ENCODE measurements at places on chromosomes 5 and 9. TPM values are rescaled to one million over a fixed set of nuclear protein-coding genes. Genes with fewer than 3 reads are reported as not detected.

GRCh38 chr9:137300567-137301080 lies 1.4 kb downstream of the NRARP start:
- DNase-seq: peak; percentile 90
- peaks cover 63% of the 10 kb centered on the region for H3K4me1 ChIP-seq
- H3K27me3 ChIP-seq: peaks cover 50% of the 10 kb centered on the region

DNAH5 gene
- 0.62 TPM for total RNA-seq

COL27A1 gene
- 16.2 TPM for total RNA-seq

GRCh38 chr5:74112372-74113195 lies 486.6 kb downstream of the ARHGEF28 start:
- H3K4me1 ChIP-seq: no peaks in the 10 kb centered on the region
- no peaks in the 10 kb centered on the region for H3K27me3 ChIP-seq
- no peak overlapping the region for H3K27ac ChIP-seq
- H3K36me3 ChIP-seq: no peaks in the 10 kb centered on the region

DNA sequence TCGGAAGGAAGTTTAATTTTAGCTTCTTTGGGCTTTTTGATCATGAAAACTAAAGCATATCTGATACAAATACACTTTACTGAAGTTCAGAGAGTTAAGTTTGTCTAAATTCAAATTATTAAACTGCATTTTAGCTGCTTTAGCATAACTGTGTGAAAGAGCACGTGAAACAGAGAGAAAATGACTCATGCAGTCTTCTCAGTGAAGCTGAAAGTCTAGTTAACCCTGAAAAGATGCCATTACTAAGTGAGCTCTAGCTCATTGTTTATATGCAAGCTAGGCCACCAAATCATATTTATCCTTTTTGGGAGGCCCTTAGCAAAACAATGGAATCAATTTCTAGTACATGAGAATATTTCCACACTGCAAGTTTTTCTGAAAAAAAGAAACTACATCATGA lies 27.6 kb downstream of the TPD52L3 start:
- H3K27me3 ChIP-seq: no peaks in the 10 kb centered on the region
- no peak for DNase-seq

- no peak overlapping the region for H3K27ac ChIP-seq
- DNase-seq: no peak
- no peak overlapping the region for H3K4me3 ChIP-seq
- peaks cover 51% of the 10 kb centered on the region for H3K27me3 ChIP-seq
- no peaks in the 10 kb centered on the region for H3K36me3 ChIP-seq
Observed at GRCh38 chr9:137873858-137874362, 3.7 kb upstream of the CACNA1B start.

GRCh38 chr5:138064526-138064925 lies 19.3 kb upstream of the WNT8A start:
- DNase-seq: no peak
- no peak overlapping the region for H3K27ac ChIP-seq
- no peaks in the 10 kb centered on the region for H3K4me1 ChIP-seq
- H3K4me3 ChIP-seq: no peak overlapping the region

- no peak for DNase-seq
- H3K27ac ChIP-seq: no peak overlapping the region
- H3K4me1 ChIP-seq: peaks cover 8% of the 10 kb centered on the region
- H3K4me3 ChIP-seq: no peak overlapping the region
- no peaks in the 10 kb centered on the region for H3K36me3 ChIP-seq
Observed at GRCh38 chr5:174295702-174296436, 250.4 kb downstream of the NSG2 start.

DNA sequence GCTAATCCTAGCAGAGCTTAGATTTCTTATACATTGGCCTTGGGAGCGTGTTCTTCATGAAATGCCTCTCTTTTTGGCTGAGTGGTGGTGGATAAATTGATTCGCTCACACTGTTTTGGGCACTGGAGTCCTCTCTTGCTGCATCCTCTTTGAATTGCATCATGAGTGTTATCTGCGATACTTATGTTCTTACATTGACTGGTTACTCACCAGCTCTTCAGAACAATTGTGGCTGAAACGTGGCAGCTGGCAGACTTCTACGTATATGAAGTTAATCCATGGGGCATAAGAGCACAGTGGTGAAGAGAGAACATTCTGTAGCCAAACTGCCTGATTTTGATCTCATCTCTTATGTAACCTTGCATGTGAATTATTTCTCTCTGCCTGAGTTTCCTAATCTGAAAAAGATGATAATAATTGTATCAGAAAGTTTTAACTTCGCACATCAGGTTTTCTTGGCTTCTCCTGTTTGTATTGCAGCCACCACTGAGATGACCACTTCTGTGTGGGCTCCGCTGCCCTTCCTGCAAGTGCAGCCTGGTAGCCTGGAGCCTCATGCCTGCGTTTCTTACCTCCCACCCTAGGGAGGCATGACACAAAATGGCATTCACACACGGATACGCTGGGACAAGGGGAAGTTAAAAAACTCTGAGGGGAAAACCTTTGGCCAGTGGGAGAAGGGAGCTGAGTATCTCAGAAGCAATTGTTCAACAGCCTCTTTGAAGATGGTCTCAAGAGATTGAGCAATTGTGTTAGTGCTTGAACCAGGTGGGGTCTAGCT lies 295.2 kb downstream of the ARHGAP26 start:
- DNase-seq: no peak
- H3K27me3 ChIP-seq: no peaks in the 10 kb centered on the region
- H3K4me3 ChIP-seq: no peak overlapping the region
- no peak overlapping the region for H3K27ac ChIP-seq
- H3K4me1 ChIP-seq: no peaks in the 10 kb centered on the region
- no peaks in the 10 kb centered on the region for H3K36me3 ChIP-seq

DNA sequence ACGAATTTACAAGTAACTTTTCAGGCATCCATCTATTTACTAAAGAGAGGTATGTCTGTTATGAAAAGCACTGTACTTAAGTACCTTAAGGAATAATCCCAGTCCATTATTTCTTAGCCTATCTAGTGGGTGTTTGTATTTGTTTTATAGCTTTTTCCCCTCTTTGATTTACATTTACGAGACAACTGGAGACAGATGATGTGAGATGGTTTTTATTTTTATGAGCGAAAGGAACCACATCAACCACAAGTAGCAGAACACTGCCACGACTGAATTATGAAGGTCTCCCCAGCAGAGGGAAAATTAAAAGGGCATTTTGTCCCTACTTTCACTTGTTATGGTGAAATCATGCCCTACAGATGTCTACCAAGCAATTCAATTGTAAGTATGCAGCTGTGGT lies 357.8 kb downstream of the NFIB start:
- H3K27me3 ChIP-seq: no peaks in the 10 kb centered on the region
- H3K4me1 ChIP-seq: peaks cover 5% of the 10 kb centered on the region
- no peak overlapping the region for H3K4me3 ChIP-seq

DNA sequence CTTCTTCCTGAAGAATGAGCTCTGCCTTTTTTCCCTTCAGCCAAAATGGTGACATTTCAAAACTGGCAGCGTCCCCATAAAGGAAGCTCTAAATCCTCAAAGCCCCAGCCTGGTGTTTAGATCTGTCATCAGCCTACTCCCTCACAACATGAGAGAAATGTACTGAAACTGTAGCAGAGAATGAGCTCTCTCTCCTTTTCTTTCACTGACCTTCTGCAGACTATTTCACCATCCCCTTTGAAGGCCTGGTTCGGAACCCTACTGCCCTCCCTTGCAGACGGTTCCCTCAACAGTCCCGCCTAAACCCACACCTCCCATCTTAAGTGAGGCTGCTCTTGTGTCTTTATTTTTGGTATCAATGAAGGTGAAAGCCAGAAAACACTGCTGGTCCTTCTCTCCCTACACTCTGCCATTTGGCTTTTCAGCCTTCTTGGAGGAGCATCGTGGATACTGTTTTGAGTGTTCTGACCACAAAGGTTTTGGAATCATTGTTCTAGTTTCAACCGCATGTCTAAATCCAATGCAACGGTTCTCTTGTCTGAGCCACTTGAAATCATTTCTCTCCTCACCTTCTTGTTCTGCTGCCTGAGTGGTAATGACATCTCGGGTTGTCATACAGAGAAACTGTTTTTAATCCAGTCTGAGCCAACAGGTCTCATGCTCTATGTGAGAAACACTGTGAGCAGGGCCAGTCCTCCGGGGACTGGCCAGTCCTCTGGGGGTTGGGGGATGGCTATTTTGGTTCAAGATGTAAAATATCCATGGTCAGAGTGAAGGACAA lies 39.0 kb downstream of the ITK start:
- no peaks in the 10 kb centered on the region for H3K36me3 ChIP-seq
- no peak for DNase-seq
- no peaks in the 10 kb centered on the region for H3K4me1 ChIP-seq
- H3K27me3 ChIP-seq: no peaks in the 10 kb centered on the region
- H3K4me3 ChIP-seq: no peak overlapping the region

DNA sequence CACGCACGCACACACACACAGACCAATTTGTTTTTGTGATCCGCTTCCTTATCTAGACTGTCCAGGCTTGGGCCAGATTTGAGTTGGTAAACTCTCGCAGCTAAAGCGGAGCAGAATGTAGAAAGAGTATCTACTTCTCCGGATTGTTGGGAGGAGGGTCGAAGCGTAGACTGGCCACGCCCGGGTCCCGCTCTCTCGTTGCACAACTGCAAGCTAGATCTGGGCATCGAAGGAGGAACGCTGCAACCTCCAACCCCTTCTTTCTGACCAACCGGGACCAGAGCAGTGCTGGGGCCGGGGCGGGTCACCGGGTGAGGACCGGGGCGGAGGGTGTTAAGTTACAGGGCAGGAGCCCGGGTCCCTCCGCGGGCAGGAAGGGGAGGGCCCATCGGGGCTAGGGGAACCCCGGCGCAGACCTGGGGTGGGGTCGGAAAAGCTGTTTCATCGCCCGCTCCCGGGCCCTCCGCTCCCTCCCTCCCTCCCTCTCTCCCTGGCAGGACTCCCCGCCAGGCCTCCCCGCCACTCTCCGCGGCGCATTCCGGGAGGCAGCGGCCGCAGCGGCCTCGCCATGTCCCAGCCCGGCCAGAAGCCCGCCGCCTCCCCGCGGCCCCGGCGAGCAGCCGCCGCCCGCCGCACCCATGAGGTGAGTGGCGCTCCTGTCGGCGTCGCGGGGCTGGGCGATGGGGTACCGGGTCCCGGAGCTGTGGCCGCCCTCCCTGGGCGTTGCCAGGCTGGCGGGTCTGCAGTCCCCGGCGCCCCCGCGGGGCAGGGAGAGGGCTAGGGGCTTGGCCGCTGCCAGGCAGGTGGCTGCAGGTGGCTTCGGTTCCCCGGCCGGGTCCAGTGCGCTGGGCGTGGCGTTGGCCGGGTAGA lies at the start of gene CAST:
TSS of gene CAST (plus strand) at position 522 of the 870 bp plus-strand sequence. CDS start at position 569, 47 bp downstream.
- peaks cover 39% of the 10 kb centered on the region for H3K27me3 ChIP-seq
- no peak within 1 kb of the TSS for H3K27ac ChIP-seq
- H3K36me3 ChIP-seq: no peaks in the 10 kb centered on the region

ADRB2 gene
- total RNA-seq: 0.40 TPM

RIOK2 gene
- 33.1 TPM for total RNA-seq

DNA sequence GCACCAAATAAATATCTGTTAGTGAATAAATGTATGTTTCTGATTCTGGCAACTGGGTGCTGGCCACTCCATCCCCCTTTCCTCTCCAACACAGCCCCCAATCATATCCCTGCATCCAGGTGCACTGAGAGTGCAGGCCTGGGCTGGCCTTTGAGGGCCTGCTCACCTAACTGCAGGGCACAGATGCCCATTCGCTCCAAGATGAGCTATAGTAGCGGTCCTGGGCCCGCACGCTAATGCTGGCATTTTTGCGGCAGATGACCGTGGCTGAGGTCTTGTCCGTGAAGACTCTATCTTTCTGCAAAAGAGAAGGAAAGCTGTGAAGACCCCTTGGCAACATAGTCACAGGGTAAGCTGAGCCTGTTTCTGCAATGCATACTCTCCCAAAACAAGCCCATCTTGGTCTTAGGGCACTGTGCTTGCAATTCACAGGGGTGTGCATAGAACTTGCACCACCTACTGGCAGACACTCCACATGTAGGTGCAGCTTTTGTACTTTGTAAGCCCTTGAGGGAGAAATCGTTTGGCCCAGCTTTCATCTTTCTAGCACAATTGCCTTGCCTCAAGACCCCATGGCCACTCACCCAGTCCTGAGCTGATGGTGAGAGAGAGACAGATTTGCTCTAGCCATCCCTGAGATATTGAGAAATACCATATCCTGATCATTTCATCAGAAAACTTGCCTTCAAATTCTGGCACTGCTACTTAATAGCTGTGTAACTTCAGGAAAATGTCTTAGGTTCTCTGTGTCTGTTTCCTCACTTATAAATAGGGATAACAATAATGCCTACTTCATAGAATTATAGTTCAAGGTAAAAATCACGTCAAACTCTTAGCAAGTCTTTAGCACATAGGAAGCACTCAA lies 13.5 kb downstream of the IL12B start:
- H3K4me3 ChIP-seq: no peak overlapping the region
- DNase-seq: peak; percentile 71
- H3K27ac ChIP-seq: no peak overlapping the region
- H3K27me3 ChIP-seq: peaks cover 17% of the 10 kb centered on the region
- no peaks in the 10 kb centered on the region for H3K4me1 ChIP-seq

NR2F1-AS1 gene
- 8.3 TPM for total RNA-seq

KDM3B gene
- 136 TPM for total RNA-seq

ENC1 gene
- total RNA-seq: 73.8 TPM

GRCh38 chr9:38075272-38075671 lies 6.2 kb upstream of the SHB start:
- H3K4me3 ChIP-seq: no peak overlapping the region
- H3K27ac ChIP-seq: no peak overlapping the region
- no peak for DNase-seq
- H3K36me3 ChIP-seq: no peaks in the 10 kb centered on the region

- no peaks in the 10 kb centered on the region for H3K27me3 ChIP-seq
- H3K36me3 ChIP-seq: no peaks in the 10 kb centered on the region
- no peaks in the 10 kb centered on the region for H3K4me1 ChIP-seq
- no peak for DNase-seq
- H3K4me3 ChIP-seq: no peak overlapping the region
Observed at GRCh38 chr5:54133917-54134316, 176.5 kb downstream of the ARL15 start.

Measured in neural progenitor cell (in vitro differentiated cells).